ENCODE measurements at places on chromosomes 12 and 14. TPM values are rescaled to one million over a fixed set of nuclear protein-coding genes. Genes with fewer than 3 reads are reported as not detected.

The LUM gene
- total RNA-seq = 0.67 TPM

The ITPR2 gene
- 19.9 TPM for total RNA-seq

The STAC3 gene
- total RNA-seq = not detected

The SLCO1A2 gene
- total RNA-seq = not detected

The ACVRL1 gene
- total RNA-seq = 4.7 TPM

The RFLNA gene
- total RNA-seq = 0.54 TPM

The PIANP gene
- total RNA-seq = 0.07 TPM

The NUMB gene
- 30.5 TPM for total RNA-seq

The AGAP2 gene
- total RNA-seq = under 0.01 TPM

The SLC15A5 gene
- total RNA-seq = not detected

The PLBD1 gene
- total RNA-seq = 6.6 TPM

The SLC6A15 gene
- 14.9 TPM for total RNA-seq

The SYT1 gene
- 7.4 TPM for total RNA-seq

The MAP3K12 gene
- 12.3 TPM for total RNA-seq

The M6PR gene
- 220 TPM for total RNA-seq

The PAWR gene
- 92.0 TPM for total RNA-seq

The RDH5 gene
- total RNA-seq = 3.6 TPM

The GLIPR1L1 gene
- not detected for total RNA-seq

The KRT78 gene
- total RNA-seq = not detected

The KCNJ8 gene
- total RNA-seq = 0.27 TPM

The SLC6A12 gene
- 2.1 TPM for total RNA-seq

The TTC6 gene
- total RNA-seq = 0.13 TPM

The NXPH4 gene
- total RNA-seq = 5.9 TPM

The FGD6 gene
- 31.5 TPM for total RNA-seq

The RASAL1 gene
- total RNA-seq = 1.8 TPM

The GPD1 gene
- 0.04 TPM for total RNA-seq

The ZNF891 gene
- 0.63 TPM for total RNA-seq

The CD163 gene
- 0.25 TPM for total RNA-seq

The SLC25A47 gene
- total RNA-seq = not detected

The PTGR2 gene
- 7.0 TPM for total RNA-seq

The PTPRB gene
- 4.7 TPM for total RNA-seq

The KRT80 gene
- total RNA-seq = 19.4 TPM

The B3GNT4 gene
- total RNA-seq = 0.14 TPM

The CD69 gene
- 3.7 TPM for total RNA-seq

The TAS2R20 gene
- total RNA-seq = 0.41 TPM

The NPFF gene
- 3.0 TPM for total RNA-seq

The ZDHHC22 gene
- not detected for total RNA-seq

The DAD1 gene
- total RNA-seq = 328 TPM

The GNB3 gene
- total RNA-seq = 0.38 TPM

The LGR5 gene
- not detected for total RNA-seq

The ENDOU gene
- total RNA-seq = not detected

The SMARCD1 gene
- 133 TPM for total RNA-seq

The KRT6C gene
- not detected for total RNA-seq

The SLC17A8 gene
- under 0.01 TPM for total RNA-seq

The CLEC4C gene
- not detected for total RNA-seq

The TNFAIP2 gene
- total RNA-seq = 152 TPM

The TMEM253 gene
- total RNA-seq = not detected

The SETD1B gene
- 9.6 TPM for total RNA-seq

The ERBB3 gene
- 12.3 TPM for total RNA-seq

The LRTM2 gene
- total RNA-seq = not detected

The CLBA1 gene
- total RNA-seq = 17.1 TPM

The SYCP3 gene
- not detected for total RNA-seq

The KIF26A gene
- total RNA-seq = 0.48 TPM

The NOXRED1 gene
- 0.82 TPM for total RNA-seq

The RAD51AP1 gene
- total RNA-seq = 8.7 TPM

The FGF6 gene
- not detected for total RNA-seq

Data from kidney epithelial cell (primary cell).